ENCODE measurements at places on chromosomes 6 and 20.

DNA sequence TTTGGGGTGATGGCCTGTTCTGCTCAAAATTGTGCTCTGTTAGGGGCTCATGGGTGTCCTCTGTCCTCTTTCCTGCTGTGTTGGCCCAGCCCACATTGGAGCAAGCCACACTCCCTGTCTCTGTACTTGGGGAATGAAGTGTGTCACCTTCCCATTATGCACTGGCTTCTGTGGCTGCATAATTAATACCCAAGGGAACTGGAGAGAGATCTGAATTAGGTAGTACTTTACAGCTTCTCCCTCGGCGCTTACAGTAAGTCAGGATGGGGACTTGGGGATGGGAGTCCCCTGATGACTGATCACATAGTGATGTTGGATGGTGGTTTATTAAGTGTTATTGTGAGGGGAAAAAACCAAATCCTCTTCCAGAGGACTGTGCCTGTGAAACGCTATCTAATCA, 116.6 kb downstream of the FOXO3 start:
- DNase-seq = no peak

GRCh38 chr20:50412069-50412468, 98.1 kb upstream of the PTPN1 start:
- DNase-seq = no peak

DNA sequence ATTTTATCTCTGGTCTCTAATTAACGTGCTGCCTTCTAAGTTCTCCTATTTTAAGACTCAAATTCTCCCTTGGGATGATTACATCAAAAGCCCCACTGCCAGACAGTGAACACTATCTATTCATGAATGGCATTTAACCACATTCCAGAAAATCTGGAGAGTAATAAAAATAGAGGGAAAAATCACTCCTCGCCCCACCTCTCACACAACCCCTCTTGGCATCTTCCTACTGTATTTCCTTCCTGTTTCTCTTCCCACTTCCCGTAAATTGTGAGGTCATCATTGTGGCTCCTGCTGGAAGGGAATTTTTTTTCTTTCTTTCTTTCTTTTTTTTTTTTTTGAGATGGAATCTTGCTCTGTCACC, 31.5 kb downstream of the RAB44 start:
- no peak for DNase-seq

GRCh38 chr6:75438442-75439116, 55.0 kb downstream of the FILIP1 start:
- DNase-seq = no peak

DNA sequence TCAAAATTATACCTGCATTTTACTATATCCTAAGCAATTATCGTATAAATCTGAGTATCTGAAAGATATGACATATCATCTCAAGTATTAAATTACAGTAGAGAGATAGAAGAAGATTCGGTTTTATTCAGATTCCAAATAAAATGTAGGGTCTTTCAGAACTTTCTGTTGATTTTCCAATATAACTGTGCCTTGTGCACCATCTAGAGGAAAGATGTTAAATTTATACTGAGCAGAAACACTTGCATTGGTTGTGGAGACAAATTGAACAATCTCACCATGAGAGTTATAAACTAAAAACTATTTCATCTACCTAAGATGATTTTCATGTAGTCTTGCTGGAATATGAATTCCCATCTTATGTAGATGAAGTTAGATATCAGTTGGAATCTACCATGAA, 26.8 kb upstream of the HSF2 start:
- no peak for DNase-seq

DNA sequence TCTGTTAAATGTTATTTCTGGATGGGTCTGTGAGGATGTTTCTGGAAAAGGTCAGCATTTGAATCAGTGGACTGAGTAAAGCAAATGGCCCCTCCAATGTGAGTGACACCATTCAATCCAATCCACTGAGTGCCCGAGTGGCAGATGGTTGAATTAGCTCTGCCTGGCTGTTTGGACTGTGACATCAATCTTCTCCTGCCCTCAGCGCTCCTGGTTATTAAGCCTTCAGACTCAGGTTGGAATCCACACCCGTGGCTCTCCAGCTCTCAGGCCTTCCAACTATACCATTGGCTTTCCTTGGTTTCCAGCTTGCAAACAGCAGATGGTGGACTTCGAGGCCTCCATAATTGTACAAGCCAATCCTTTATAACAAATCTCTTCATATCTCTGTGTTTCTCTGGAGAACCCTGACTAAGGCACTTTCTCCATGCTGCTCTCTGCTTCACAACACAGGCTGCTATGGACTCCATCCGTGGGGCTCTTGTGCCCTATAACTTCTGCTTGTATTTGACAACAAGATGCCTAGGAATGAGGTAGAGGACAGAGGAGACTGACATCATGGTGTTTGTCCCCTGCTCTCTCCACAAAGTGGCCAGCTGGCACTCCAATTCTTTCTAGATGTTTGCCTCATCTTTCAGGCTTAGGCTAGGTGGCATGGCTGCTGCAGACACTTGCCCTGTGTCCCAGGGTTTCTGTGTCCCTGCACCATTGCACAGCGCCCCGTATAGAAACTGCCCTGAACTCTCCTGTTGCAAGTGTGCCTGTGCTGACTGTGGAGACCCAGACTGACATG, 4.8 kb upstream of the CSTL1 start:
- no peak for DNase-seq

GRCh38 chr6:11324453-11325015, 92.1 kb upstream of the NEDD9 start:
- DNase-seq = peak; percentile 31

GRCh38 chr20:53899351-53900167, 170.8 kb downstream of the BCAS1 start:
- peak; percentile 78 for DNase-seq

Measured in activated CD4-positive, alpha-beta T cell treated with anti-CD3 and anti-CD28 coated beads for 4 hours (primary cell).